ENCODE measurements at places on chromosomes 1 and 21. TPM values are rescaled to one million over a fixed set of nuclear protein-coding genes. Genes with fewer than 3 reads are reported as not detected.

Gene CFHR3
- 3.3 TPM for polyA plus RNA-seq

Gene SLC35F3
- polyA plus RNA-seq: 0.48 TPM

Gene PDC
- polyA plus RNA-seq: 0.58 TPM

Gene TRIM67
- 0.05 TPM for polyA plus RNA-seq

Gene PTGFR
- polyA plus RNA-seq: 20.5 TPM

Gene RGSL1
- not detected for polyA plus RNA-seq

Gene SHE
- not detected for polyA plus RNA-seq

Gene SLC5A9
- 3.4 TPM for polyA plus RNA-seq

Gene MMEL1
- polyA plus RNA-seq: not detected

Gene C1orf141
- polyA plus RNA-seq: not detected

Gene C1QC
- not detected for polyA plus RNA-seq

Gene DMRTA2
- polyA plus RNA-seq: 0.07 TPM

Gene FPGT
- 12.3 TPM for polyA plus RNA-seq

Gene GJB3
- 2.9 TPM for polyA plus RNA-seq

Gene GPR37L1
- 0.04 TPM for polyA plus RNA-seq
